ENCODE measurements at places on chromosomes 6 and 20.

- DNase-seq = no peak
These were observed 97.1 kb upstream of the GRIK2 start for GRCh38 chr6:101296169-101296960.

DNA sequence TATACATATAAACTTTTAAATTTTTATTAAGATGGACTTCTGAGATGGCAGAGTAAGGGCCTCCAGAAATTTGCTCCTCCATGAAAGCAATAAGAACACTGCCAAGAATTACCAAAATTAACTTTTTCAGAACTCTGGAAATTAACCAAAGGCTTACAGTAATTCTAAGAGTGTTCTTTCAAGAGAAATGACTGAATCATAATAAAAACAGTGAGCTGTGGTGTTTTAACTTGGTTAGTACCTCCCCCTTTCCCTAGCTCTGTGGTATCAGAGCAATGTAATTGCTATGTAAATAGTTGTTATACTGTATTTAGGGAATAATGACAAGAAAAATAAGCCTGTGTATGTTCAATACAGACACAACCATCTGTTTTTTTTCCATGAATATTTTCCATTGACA, 19.0 kb downstream of the HECA start:
- DNase-seq = peak; percentile 12

- DNase-seq = no peak
These were observed 28.1 kb downstream of the SNRNP48 start for GRCh38 chr6:7617801-7618764.

- DNase-seq = no peak
These were observed 422.9 kb upstream of the CHD6 start for GRCh38 chr20:42041000-42041565.

DNA sequence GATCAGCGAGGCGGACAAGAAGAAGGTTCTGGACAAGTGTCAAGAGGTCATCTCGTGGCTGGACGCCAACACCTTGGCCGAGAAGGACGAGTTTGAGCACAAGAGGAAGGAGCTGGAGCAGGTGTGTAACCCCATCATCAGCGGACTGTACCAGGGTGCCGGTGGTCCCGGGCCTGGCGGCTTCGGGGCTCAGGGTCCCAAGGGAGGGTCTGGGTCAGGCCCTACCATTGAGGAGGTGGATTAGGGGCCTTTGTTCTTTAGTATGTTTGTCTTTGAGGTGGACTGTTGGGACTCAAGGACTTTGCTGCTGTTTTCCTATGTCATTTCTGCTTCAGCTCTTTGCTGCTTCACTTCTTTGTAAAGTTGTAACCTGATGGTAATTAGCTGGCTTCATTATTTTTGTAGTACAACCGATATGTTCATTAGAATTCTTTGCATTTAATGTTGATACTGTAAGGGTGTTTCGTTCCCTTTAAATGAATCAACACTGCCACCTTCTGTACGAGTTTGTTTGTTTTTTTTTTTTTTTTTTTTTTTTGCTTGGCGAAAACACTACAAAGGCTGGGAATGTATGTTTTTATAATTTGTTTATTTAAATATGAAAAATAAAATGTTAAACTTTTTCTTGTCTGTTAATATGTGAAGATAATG, 2.2 kb downstream of the HSPA1B start:
- peak; percentile 67 for DNase-seq

DNA sequence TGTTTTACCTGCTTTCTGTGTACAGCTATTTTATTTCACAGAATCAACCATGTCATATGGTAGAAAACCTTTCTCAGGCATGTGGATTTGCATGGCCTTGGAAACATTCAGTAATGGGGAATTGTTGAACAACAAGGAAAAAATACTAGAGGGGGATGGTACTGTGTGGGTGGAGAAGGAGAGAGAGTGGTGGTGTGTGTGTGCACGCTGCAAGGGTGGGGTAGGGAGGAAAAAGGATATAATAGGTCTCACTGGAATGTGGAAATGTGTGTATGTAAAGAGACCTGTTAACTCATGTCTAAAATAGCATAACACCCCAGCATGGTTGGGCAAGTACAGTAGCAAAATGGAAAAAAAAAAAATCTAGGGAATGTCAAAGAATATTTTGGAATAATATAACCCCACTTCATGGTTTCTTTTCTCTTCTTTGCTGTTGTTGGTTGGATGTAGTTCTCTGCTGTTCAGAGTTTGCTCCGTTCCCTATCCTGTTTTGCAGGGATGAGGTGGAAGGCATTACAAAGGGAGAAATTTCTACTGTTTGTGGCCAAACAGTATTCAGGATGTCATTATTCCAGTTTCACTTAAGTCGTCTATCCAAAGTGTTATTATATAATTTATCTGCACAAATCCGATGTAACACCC, 93.9 kb upstream of the CITED2 start:
- DNase-seq = no peak

DNA sequence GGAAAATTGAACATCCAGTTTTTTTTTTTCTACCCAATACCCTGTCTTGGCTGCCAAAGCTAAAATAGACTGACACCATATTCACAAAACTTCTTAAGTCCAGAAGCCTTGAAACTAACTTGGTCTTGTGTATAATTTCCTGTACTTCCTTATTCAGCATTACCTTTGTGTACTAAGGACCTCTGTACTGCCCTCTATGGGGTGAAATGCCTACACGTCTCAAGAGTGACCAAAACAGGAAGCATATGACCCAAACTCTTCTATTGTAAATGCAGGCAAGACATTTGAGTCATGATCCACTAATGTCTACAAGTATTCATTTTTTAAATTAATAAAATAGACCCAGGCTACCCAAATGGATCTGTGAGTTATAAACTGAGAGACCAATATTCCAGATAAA, 50.4 kb downstream of the HMGCLL1 start:
- DNase-seq = no peak

DNA sequence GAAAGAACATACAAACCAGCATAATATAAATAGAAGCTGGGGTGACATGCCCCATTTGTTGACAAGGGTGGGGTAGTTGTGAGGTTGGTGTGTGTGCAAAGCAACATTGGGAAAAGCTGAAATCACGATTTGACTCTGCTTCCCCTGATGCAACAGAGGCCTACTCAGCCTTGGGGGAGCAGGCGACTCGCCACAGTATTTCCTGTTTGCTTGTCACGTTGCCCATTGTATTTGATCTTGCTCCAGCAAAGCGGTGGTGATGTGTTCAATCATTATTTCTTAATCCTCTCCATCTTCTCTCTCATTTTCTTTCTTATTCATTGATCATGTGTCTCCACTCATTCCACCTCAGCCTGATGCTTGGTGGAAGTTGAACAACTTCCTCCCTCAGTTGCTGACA, 165.8 kb upstream of the CITED2 start:
- no peak for DNase-seq

GRCh38 chr6:101760843-101761621, 367.5 kb downstream of the GRIK2 start:
- no peak for DNase-seq

DNA sequence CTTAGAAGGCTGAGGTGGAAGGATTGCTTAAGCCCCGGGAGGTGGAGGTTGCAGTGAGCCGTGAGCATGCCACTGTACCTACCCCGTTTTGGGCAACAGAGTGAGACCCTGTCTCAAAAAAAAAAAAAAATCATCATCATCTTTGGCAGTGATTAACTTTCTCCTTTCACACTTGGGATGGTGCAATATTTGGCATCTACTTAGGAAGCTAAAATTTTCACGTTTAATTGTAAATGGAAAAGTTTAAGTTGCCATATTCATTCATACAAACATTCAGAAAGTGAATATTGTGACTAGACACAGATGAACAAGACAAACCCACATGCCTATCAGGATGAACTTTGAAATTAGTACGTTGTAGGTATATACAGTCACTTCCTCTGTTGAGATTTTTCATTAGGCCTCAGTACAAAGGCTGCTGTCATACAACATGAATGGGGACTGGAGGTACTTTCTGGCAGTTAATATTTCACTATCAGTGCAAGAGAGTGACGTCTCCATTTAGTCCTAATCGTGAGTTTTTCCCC, 10.3 kb downstream of the TOP1 start:
- no peak for DNase-seq

GRCh38 chr20:13297147-13297899, 76.2 kb downstream of the ISM1 start:
- no peak for DNase-seq

GRCh38 chr20:38842558-38842981, 37.1 kb downstream of the PPP1R16B start:
- no peak for DNase-seq

- DNase-seq = no peak
These were observed 31.7 kb upstream of the GNRH2 start for GRCh38 chr20:3011752-3012151.

DNA sequence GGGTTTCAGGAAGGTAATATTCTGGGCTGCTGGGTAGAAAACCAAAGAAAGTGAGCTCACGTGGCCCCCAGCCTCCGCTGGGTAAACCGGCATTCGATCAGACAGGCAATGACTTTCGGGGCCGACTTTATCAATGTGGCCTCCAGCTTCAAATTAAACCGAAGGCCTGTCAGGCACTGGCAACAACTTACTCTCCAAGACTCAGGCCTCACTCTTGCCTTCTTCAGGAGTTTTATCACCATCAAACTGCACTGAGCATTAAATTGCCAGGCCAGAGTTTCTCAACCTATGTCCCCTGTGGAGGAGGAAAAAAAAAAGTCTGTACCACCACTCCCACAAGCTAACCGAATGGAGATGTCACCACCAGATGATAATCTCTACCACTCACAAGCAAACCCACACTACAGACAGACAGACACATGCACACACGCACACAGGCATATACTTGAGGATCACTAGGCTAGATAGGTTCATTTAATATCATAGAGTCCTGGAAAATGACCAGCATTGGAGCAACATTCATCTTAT, 1.1 kb upstream of the MBOAT1 start:
- no peak for DNase-seq

GRCh38 chr20:43537921-43538877, 20.6 kb upstream of the SGK2 start:
- peak; percentile 42 for DNase-seq

DNA sequence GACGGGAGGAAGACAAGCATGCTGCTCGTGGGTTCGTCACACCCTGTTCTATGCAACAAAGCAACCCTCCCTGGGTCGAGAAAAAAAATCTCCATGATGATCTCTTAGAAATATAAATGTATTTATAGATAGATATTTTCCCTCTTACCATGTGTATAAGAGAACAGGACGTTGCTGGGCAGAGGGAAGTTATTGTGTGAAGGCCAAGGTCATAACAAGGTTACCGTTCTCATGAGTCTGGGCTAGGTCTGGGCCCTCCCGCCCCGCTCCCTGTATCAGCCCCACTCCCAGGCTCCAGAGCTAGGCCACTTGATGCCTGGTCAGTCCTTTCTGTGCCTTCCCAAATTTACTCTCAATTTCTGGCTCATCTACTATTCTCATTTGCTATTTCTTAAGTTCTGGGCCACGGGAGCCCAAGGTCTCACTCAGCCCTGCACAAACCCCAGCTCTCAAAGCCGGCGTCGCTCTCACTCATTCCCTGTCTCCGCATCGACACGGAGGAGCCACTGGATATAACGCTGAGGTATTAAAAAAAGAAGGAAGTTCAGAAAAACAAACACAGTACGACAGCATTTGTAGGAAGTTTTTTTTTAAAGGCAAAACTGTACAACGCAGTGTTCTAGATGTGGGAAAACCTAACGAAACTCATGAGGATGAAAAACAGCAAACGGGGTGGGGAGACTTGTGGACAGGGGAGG, 96.8 kb downstream of the PSMG4 start:
- DNase-seq = no peak

GRCh38 chr6:20826378-20826777, 292.1 kb downstream of the CDKAL1 start:
- no peak for DNase-seq

- no peak for DNase-seq
These were observed 261.1 kb upstream of the RGS17 start for GRCh38 chr6:153392156-153392555.

DNA sequence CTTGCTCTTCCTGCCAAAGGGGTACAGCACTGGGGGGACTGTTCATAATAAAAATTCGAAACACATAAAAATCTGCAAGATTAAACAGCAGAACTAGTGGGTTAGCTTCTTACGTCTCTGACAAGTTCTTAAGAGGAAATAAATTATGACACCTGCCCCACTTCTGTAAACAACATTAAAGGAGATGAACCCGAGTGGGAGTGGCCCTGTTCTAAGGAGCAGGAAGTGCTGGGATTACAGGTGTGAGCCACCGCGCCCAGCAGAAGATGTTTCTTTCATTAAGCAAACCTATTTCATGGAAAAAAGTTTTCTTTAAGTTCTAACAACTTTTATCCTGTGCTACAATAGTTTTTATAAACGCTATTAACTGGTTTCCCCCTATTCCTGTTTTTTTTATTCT, 24.6 kb downstream of the USP45 start:
- no peak for DNase-seq

DNA sequence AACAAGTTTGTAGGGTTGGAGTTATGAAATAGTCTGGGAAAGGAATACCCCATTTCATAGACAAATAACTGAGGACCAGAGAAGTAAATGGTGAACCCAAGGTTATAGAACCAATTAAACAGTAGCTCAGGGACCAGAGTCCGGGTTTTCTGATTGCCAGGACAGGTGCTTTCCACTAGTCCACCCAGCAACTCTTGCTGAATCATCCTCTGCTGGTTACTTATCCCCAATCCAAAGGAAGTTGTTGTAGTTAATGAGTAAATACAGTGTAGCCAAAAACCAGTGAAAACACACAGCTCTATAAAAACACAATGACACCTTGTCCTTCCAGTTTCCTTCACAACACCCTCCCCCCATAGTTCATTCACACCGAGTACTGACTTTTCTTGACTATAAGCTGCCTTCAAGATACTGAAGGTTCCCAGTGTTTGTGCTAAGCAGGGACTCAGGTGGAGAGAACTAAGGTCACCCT, 766 bp upstream of the TINAG start:
- no peak for DNase-seq

GRCh38 chr20:49471397-49471796, 11.1 kb downstream of the KCNB1 start:
- DNase-seq = no peak

- DNase-seq = no peak
These were observed 2.0 kb downstream of the FGD2 start for GRCh38 chr6:37007340-37008043.
